ENCODE measurements at places on chromosomes 7 and 10.

DNA sequence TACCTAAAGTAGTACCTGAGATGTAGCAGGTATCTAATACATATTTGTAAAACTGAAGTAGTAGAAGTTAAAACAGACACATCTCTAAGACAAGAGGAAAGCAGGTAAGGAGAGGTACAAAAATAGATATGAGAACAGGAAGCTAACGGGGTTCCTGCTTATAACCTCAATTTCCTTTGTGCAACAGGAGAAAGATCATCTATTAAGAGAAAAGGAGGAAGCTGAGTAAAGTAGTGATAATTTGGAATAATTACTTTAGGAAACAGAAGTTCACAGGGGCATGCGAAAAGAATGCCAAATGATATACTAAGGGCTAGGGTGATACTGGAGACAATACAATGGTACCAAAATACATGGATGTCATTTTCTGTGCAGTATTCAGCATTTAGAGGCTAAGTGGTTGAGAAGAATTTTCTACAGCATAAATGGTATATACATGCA lies 108.7 kb downstream of the NRBF2 start:
- DNase-seq: no peak

- no peak for DNase-seq
Measured at GRCh38 chr7:13104128-13104527, 416.7 kb downstream of the ARL4A start.

DNA sequence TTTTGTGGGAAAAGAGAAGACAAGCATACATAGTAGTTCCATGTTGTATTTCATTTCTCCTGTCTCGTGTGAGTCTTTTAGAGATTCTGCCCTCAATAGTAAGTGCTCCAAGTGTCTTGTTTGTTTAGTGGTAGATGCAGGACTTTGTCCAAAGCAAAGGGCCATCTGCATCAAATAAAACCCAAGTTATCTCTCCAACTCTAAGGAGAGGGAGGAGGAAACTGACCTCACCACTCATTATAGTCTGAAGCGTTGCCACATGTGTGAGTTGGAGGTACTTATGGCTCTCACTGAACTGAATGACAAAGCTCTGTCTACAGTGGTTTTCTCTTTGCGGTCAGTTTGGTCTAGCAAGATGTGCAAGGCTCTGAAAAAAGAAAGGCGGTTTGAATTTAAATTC lies 272.6 kb downstream of the DOCK4 start:
- DNase-seq: no peak

- peak; percentile 9 for DNase-seq
Measured at GRCh38 chr10:95793401-95794045, 37.6 kb downstream of the ENTPD1 start.

DNA sequence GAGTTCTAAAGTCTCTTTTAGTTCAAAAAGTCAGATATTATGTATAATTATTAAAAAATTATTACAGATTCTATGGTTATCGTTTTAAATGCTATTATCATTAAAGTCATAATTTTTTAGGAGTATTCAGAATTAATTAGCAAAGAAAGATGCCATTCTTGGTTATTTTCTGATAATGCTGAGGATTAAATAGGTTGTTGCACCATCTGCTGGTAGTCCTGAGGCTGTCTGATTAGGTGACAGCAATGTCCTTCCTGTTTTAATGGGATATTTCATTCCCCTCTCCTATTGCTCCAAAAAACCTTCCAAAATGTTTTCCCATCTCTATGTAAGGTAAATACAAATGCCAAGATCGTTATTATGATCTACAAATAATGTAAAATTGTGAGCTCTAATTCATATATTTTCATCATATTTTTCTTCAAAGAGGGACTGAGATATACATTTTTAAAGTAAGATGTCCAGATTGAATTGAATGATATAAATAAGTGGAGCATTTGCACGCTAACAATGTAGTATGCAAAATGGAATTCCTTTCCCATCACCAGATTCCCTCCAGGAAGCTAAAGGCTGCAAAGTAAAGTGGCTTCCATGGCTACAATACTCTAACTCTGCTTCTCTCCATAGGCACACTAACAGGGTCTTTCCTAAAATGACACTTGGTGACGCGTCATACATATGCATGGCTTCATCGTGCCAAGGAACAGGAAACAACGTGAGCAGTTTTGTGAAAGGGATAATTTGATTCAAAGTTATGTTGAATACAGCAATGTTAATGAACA lies 58.8 kb upstream of the AKR1E2 start:
- peak; percentile 34 for DNase-seq

DNA sequence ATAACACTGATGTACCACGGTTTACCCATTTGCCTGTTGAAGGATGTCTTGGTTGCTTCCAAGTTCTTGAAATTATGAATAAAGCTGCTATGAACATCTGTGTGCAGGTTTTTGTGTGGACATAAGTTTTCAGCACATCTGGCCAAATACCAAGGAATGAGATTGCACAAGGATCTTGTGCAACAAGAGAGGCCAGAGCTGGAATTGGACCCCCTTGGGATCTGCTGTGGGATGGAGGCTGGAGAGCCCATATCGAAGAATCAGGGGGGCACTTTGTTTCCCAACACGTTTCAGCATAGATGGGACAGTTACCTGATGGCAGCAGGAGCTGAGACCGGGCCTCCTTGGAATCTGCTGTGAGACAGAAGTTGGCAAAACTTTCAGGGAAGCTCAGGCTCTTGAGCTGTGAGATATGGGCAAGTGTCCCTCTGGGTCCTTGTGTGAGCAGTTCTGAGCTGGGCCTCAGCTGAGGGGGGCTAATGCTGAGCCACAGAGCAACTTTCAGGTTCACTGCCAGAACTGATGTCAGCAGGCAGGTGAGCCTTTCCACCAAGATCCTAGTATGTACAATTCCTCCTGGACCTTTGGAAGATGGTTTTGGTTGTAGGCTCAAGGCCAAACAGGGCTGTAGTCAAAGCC lies 115.2 kb upstream of the RAB18 start:
- no peak for DNase-seq

- DNase-seq: peak; percentile 73
Measured at GRCh38 chr7:37198906-37199485, 249.7 kb downstream of the ELMO1 start.

- DNase-seq: no peak
Measured at GRCh38 chr10:53115660-53116059, 343.1 kb upstream of the MBL2 start.

Data from hindlimb muscle (tissue), 1 donor.